NCI-H748 treated with DMSO at 0.1 percent for 48 hours (cell line): ENCODE measurements at places on chromosomes 6 and 20.

DNA sequence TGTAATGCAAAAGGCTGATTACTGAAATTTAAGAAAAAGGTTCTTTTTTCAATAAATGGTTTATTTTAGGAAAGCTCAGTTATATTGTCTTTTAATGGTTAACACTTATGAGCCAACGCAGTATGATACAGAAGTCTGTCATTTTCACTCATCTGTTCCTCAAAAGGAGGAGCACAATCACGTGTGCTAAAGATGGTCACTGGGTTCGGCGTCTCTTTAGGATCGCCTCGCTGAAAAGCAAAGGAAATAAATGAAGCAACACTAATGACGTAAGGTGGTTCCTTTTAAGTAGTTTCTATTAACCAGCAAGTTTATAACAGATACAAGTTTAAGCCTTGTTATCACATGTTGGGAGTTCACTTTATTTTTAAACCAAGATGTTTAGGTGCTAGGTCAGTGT, 125.7 kb downstream of the MAP3K4 start:
- DNase-seq: no peak

- no peak for DNase-seq
These were observed at the start of gene EYA2 for GRCh38 chr20:46894579-46894958. Gene EYA2 (plus strand): TSS chr20:46894843. CDS start chr20:46990011, 95,168 bp downstream.

GRCh38 chr6:2771079-2771478, 5.9 kb downstream of the WRNIP1 start:
- DNase-seq: no peak

DNA sequence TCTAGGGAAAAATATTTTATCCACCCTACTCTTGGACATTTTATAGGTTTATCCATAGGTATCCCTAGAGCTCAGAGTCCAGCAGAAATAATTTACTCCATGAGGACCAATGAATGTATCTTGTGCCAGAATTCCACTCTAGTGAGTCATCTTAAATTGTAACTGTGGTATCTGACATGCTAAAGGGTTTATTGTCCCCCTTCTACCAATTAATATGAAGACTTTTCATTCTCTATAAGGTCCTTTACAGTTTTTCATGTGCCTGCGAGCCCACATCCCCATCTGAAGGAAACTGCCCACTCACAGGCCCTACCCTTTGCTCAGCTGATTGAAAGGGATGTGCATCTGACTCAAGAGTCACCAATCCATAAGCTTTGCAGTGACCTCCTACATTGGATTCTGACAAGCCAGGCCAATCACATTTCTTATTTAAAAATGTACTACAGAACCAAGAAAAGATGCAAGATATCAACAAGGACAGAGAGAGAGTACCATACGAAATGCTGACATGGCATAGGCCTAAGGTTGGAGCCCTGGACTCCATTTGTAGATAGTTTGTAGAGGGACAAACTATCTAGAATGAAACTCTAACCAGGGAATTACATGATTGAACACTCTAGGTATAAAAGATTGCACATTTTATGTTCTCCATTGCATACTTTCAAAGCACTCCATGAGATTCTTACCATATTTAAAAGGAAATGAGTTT, 93.4 kb upstream of the DEFB112 start:
- DNase-seq: no peak

DNA sequence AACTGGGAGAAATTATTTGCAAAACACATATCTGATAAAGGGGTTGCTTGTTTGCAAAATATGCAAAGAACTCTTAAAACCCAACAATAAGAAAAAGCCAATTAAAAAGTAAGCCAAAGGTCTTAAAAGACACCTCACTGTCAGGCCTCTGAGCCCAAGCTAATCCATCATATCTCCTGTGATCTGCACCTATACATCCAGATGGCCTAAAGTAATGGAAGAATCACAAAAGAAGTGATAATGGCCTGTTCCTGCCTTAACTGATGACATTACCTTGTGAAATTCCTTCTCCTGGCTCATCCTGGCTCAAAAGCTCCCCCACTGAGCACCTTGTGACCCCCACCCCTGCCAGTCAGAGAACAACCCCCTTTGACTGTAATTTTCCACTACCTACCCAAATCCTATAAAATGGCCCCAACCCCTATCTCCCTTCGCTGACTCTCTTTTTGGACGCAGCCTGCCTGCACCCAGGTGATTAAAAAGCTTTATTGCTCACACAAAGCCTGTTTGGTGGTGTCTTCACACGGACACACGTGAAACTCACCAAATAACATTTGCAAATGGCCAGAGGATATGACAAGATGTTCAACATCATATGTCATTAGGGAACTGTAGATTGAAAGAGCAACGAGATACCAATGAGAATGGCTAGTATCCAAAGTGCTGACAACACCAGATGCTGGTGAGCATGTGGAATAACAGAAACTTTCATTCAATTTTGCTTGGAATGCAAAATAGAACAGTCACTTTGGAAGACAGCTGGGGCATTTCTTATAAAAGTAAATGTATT, 565.0 kb upstream of the ADGRB3 start:
- no peak for DNase-seq

DNA sequence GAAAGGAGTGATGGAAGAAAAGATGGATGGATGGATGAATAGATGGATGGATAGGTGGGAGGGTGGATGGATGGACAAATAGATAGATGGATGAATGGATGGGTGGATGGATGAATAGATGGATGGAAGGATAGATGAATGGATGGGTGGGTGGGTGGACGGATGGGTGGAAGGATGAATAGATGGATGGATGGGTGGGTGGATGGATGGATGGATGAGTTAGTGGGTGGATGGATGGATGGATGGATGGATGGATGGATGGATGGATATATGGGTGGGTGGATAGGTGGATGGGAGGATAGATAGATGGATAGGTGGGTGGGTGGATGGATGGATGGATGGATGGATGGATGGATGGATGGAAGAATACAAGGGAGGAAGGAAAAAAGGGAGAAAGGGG, 82.2 kb downstream of the ATXN1 start:
- DNase-seq: no peak

GRCh38 chr20:45405571-45406259, 2.4 kb upstream of the DBNDD2 start:
- no peak for DNase-seq

- no peak for DNase-seq
These were observed 71.4 kb upstream of the CST7 start for GRCh38 chr20:24877652-24878051.

GRCh38 chr6:111591370-111591900, 14.2 kb downstream of the TRAF3IP2 start:
- no peak for DNase-seq

- no peak for DNase-seq
These were observed 13.9 kb downstream of the CRISP3 start for GRCh38 chr6:49730251-49730650.

- no peak for DNase-seq
These were observed 394 bp downstream of the MYB start for GRCh38 chr6:135181333-135182070.

DNA sequence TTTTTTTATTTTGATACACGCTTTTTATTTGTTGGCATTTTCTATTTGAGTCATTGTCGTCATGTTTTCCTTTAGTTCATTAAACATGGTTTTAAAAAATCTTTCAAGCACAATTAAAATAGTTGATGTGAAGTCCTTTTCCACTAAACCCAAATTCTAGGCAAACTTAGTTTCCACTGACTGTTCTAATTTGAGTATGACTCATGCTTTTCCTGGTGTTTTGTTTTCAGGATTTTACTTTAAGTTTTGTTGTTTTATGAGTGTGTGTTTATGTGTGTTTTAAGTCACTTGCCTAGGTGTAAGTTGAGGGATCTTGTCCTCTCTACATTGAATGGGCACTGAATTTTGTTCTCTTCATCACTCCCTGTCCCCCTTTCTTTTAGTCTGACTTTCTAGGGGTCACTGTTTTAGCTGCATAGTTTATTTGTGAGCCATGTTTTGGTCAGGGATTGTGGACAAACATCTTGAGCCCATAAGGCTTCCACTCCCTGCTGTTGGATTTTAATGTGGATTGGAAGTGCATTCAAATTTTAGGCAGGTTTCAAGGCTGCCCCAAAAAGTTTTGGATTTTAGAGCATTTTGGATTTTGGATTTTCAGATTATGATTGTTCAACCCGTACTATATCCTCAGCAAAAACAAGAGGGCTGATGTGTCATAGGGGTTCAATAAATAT, 94.8 kb downstream of the CDYL start:
- DNase-seq: no peak

GRCh38 chr6:36068586-36068985, 41.0 kb downstream of the MAPK14 start:
- DNase-seq: no peak

GRCh38 chr6:106807947-106808611, 166.4 kb downstream of the CD24 start:
- DNase-seq: no peak

GRCh38 chr20:19785173-19785982, 27.3 kb downstream of the RIN2 start:
- DNase-seq: no peak

DNA sequence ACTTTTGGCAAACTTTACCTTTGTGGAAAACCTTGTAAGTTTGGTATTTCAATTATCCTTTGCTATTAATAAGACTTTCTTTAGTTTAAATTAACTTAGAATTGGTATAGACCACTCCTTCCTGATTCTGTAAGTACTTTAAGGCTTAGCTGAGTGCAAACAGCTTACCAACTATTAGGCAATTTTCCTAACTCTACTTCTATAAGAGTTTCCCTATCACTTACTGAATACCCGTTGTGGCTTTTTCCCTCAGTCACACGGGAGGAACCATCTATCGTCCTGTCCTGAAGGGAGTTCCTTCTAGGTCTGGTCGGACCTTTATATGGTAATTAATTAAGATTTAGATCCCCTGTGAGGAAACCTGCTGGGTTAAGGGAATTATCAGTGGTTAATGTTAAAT, 9.6 kb downstream of the SLC35A1 start:
- DNase-seq: no peak

GRCh38 chr6:163337958-163338357, 76.6 kb upstream of the QKI start:
- no peak for DNase-seq

DNA sequence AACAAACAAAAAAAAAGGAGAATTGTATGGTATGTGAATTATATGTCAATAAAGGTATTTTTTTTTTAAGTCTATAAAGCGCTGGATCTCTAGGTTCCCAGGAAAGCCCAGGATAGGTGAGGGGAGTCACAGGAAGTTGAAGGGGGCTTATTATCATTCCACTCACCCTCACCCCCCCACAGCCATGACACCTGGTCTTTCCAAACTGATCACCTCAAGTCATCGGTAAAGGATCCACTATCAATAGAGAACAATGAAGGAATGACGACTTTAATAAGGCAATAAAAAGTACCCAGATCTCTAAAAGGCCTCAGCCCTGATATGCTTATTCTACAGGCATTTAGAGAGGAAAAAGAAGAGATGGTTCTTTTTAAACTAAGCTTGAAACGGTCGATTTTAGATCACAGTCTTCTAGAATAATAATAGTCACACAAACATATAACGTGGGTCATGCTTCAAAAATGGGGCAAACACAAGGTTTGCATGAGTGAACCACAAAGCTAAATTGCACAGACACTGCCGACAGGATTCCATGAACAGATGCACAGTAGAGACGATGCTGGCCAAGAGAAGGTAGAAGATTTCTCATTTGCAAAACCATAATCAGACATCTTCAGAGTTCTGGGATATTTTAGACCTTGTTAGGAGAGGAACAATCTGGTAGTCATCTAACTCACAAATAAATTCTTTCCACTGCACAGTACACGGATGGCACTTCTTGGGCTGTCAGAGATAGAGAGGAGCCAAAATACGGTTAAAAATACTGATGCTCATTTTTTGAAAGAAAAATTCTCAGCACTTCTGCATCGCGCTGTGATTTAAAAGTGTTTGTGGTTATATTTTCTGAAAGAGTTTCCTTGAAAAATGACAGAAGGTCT, 21.0 kb downstream of the ZMYND8 start:
- no peak for DNase-seq

- DNase-seq: no peak
These were observed 20.8 kb downstream of the DUSP22 start for GRCh38 chr6:313087-313486.

DNA sequence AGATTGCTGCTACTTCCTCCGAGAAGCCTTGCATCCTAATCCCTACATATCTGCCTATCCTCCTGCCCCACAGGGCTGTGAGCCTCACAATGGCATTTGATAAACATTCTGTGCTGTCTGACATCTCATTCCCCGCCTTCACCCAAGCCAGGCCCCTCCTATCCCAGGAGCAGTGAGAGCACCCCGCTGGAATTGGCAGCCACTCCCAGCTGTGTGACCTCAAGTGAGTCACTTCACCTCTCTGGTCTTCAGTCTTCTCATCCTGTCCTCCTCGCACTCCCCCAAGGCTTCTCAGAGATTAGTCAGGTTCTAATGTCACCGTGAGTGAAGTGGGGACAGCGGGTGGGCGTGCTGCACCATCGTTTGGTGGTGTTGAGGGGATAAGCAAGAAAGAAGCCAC, 81.7 kb downstream of the CDH22 start:
- no peak for DNase-seq

- no peak for DNase-seq
These were observed 225.9 kb upstream of the CITED2 start for GRCh38 chr6:139600343-139600742.

- no peak for DNase-seq
These were observed 3.0 kb downstream of the ROMO1 start for GRCh38 chr20:35702051-35702823.

DNA sequence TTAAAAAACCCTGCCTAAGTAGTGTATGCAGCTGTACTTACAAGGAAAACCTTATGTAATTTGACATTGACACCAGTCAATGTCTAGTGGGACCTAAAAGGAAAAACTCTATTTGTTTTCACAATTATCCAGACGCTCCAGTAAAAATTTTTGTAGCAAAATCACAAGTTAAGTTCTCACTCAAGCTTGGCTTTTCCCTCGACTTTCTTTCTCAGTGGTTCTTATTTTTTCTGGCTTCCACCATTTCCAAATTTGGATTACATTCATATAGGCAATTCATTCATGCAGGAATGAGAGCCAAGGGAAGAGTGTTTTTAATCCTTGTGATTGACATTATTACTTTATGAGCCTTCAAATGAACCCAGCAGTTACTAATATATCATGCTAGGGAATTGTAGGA, 66.0 kb upstream of the ADGRG6 start:
- DNase-seq: no peak
